ENCODE measurements at places on chromosomes 5 and 9. TPM values are rescaled to one million over a fixed set of nuclear protein-coding genes. Genes with fewer than 3 reads are reported as not detected.

The FAM221B gene
- total RNA-seq, result not detected

The DNAI1 gene
- total RNA-seq, result not detected

The CDC20B gene
- total RNA-seq, result not detected

The SHISAL2B gene
- total RNA-seq, result not detected

The IL33 gene
- total RNA-seq, result 0.35 TPM

The FOXD4L6 gene
- 0.10 TPM for total RNA-seq

The POLR3G gene
- total RNA-seq, result 10.8 TPM

The WDR41 gene
- 71.4 TPM for total RNA-seq

The PRSS3 gene
- 1.6 TPM for total RNA-seq

The PCDHGA5 gene
- total RNA-seq, result under 0.01 TPM

The IFNK gene
- not detected for total RNA-seq

The PAEP gene
- not detected for total RNA-seq

The RANBP17 gene
- total RNA-seq, result 9.6 TPM

The MPDZ gene
- total RNA-seq, result 23.8 TPM

The SLCO4C1 gene
- 12.0 TPM for total RNA-seq
